ENCODE measurements at places on chromosomes 1 and 21.

DNA sequence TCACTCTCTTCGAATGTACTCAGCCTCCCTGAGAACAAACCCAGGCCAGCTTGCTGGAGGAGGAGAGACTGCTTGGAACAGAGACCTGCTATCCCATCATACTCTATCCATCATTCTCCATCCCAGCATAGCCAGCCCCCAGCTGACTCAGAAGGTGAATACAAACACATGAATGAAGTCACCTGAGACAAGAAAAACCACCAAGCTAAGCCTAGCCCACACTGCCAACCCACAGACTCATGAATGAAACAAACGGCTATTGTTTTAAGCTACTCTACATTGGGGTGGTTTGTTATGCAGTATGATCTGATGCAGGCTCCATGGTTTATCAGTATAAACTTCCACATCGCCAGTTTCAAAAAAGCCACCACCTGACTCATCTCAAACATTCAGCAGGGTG is 395.6 kb downstream of the SETD4 start:
- DNase-seq, result no peak

DNA sequence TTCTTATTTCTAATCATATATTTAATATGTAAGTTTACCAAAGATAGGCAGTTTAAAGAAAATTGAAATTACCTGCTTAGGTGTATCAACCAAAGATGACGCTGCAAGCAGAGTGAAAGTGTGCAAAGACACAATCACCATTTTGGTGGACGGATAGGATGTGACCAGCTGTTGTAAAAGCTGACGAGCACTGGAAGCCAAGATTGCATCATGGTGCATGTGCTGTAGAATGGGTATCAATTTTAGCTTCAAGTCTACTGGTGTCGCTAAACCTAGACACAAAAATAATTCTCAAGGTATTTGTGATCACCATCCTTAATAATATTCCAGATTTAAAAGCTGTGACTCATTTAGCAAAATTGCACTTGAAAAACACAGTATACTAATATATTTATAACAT is 28.2 kb downstream of the INTS7 start:
- no peak for DNase-seq

DNA sequence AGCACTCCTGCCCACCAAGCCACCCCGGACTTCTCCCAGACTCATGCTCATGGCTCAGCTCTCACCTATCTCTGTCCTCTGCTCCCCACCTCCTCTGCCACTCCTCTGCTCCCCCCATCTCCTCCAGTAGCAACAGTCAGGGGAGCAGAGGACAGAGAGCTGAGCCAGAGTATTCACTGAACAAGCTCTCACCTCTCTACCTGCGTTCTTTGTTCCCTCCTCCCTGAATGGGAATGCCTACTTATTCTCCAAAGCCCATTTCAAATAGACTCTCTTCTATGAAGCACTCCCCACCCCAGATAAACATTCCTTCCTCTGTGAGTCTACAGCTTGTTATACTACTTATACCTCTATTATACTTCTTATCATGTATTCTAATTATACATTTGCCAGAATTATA is 6.4 kb upstream of the EFNA1 start:
- DNase-seq, result no peak

GRCh38 chr1:247386687-247387086 is 29.3 kb upstream of the NLRP3 start:
- no peak for DNase-seq

- no peak for DNase-seq
Observed at GRCh38 chr1:206000641-206001339, 2.4 kb downstream of the RAB7B start.

DNA sequence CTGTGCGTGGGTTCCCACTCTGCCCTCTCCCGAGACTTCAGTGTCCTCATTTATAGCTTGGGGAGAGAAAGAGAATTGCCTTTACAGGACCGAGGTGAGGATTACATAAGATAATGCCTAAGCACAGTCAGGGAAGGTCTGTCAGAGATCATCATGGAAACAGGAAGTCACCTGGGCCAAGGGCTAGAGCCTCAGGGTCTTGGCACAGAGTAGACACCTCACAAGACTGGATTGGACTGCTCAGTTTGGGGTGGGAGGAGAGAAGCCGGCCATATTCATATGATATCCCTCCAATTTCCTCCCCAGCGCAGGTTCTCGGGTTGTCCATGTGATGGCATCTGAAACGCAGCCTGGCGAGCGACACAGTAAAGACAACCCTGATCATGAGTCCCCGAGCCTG is 3.8 kb downstream of the CNR2 start:
- DNase-seq, result no peak

DNA sequence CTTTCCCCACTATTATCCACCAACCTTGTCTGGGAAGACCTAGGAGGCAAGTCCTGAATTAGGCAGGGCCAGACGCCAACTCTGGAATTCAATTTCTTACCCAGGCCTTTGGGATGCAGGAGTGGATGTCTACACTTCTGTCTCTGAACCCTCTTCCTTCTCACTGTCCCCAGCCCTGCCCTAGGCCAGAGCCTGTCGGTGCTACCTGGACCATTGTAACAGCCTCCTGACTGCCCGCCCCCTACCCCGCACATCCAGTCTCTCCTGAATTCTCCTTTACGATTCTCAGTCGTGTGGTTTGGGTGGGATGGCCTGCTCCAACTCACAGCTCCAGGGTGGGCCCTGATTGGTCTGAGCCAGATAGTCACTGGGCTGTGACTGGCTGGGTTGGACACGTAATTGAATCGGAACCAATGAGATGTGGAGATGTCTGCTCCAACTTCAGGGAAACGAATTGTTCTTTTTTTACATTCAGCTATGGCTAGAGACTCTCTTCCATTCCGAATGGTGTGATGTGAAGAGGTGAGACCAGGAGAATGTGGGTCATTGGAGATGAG is 304.6 kb downstream of the PTPRU start:
- no peak for DNase-seq

GRCh38 chr1:212621043-212621948 is 12.7 kb downstream of the ATF3 start:
- no peak for DNase-seq

- no peak for DNase-seq
Observed at GRCh38 chr1:201766131-201766866, 62.7 kb upstream of the IPO9 start.

GRCh38 chr1:216461466-216461865 is 38.2 kb upstream of the USH2A start:
- DNase-seq, result no peak

GRCh38 chr1:92956254-92957029 is 4.8 kb downstream of the DIPK1A start:
- DNase-seq, result no peak

DNA sequence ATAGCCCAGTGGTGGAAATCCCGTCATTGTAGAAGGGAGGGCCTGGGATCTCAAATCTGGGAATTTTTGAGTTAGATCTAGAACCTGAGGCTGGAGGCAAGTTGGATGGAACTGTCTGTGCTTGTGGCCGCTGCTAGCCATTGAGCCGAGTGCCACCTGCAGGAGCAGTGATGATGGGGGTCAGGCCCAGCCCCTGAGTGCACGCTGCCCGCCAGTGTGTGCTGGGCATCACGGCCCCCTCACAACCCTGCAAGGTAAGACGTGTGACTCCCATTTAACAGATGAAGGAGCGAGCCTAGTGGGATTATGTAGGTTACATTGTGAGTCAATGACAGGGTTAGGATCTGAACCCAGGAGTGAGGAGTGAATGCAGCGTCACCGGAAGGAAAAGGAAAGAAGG is 407.2 kb downstream of the CAMTA1 start:
- DNase-seq, result no peak

- no peak for DNase-seq
Observed at GRCh38 chr1:158396646-158397045, 2.6 kb downstream of the OR10T2 start.

- no peak for DNase-seq
Observed at GRCh38 chr21:41011098-41011731, 156.7 kb upstream of the BACE2 start.

DNA sequence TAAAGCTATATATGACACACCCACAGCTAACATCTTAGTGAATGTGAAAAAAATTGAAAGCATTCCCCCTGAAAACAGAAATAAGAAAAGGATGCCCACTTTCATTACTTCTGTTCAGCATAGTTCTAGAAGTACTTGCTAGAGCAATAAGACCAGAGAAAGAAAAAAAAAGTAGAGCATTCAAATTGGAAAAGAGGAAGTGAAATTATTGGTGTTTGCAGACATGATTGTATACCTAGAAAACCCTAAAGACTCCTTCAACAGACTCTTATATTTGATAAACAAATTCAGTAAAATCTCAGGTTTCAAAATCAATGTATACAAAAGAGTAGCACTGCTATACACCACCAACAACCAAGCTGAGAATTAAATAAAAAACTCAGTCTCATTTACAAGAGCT is 1461.0 kb downstream of the AMY1C start:
- DNase-seq, result no peak

DNA sequence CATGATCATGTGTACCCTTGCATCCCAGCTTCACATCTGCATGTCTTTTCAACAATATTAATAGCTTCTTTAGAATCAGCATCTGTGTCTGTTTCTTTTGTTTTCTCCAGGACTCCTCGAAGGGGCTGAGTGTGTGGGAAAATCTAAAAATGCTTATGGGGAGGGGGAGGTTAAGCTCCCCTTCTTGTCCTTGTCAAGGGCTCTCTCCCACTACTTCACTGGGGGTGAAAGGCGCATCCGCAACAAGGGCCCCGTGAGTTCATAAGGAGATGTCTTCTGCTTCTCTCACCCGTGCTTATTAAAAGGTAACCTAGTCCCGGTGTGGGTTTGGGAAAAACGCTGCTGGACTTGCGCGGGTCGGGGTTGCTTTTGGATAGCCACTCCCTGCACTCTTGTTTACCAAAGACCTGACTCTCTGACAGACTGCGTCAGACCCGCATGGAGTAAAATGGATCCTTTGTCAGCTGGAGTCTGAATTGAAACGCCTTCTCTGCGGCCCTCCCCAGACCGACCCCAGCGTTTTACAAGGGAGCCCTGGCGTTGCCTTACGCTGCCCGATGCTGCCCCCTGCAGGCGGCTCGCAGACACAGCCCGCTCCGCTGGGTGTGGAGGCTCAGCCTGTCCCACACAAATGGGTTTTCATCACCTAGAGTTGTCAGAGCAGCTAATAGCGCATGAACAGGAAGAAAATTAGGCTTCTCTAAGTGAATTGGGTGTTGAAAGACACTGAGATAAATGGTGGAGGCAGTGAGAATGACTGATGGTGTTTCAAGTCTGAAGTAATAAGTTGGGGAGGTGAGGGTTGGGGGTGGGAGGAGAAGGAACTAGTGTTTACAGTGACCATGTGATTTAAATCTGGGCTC is 53.8 kb downstream of the IER5 start:
- peak; percentile 87 for DNase-seq
